ENCODE measurements at places on chromosomes 2 and 18.

DNA sequence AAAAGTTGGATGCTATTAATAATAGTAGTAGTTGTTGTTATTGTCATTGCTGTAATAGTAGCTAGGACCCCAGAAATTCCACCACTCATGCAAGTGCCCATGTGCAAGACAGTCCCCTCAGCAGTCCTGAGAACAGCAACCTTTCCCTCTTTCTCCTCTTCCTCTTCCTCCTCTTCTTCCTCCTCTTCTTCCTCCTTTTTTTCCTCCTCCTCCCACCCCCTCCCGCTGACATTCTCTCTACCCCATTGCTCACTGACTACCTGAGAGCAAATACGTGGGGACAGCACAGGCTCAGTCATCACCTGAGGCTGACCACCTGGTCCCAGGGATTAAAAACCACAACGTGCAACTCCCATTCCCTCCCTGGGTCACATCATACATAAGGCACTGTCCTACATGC, 41.8 kb downstream of the SMAD7 start:
- no peak for DNase-seq

- DNase-seq, result no peak
Measured at GRCh38 chr2:6370753-6371551, 494.8 kb downstream of the CMPK2 start.

DNA sequence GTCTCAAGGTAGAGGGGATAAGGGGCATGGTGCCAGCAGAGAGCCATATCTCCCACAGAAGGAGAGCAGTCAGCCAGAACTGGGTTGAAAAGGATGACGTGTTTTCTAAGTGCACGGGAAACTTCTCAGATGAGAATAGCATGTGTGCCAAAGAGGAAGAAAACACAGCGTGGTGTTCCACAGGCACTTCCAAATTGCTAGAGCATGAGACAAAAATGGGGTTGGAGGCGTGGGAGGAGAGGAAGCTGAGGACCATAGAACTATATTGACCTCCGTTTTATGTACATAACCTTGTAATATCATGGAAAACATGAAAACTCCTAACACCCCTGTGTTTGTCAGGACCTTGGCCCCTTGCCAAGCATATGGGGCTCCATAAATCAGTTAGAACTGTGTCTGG, 682.7 kb upstream of the RAB6C start:
- DNase-seq, result no peak

- DNase-seq, result no peak
Measured at GRCh38 chr2:16664052-16664731, 1.4 kb downstream of the CYRIA start.

GRCh38 chr2:18548621-18549020, 11.8 kb downstream of the RDH14 start:
- DNase-seq, result no peak

DNA sequence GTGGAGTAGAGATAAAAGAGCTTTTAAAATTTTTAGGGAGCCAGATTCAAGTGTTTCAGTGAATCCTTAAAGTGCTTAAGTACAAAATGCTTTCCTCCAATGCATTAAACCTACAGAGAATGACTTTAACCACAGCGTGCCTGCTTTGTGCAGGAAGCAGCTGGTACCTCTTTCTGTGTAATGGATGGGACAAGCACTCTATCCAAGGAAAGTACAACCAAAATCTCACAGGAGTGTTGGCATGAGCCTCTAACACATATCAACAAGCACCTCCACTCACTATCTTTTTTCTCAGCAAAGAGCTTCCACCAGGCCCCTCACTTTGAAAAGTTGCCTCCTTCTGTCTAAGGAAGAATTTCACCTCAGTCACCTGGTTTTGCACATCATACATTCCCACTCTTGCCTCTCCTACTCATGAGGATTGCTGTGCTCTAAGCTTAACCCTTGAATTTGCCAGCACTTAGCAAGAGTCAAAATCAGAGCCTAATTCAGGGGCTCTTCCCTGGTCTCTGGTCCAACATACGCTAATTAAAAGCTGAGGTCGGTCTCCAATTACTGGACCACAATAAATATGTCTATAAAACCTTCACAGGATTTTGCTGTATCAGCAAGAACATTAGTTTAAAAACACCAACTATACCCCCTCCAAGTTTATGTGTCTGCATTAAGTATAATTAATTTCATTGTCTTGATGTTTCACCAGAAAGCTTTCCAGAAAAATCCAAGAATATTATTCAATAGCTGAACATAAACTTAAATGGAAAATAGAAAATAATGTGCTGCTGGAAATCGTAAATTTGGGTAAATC, 68.9 kb downstream of the ZNF521 start:
- DNase-seq, result no peak
